ENCODE measurements at places on chromosomes 7 and 10.

DNA sequence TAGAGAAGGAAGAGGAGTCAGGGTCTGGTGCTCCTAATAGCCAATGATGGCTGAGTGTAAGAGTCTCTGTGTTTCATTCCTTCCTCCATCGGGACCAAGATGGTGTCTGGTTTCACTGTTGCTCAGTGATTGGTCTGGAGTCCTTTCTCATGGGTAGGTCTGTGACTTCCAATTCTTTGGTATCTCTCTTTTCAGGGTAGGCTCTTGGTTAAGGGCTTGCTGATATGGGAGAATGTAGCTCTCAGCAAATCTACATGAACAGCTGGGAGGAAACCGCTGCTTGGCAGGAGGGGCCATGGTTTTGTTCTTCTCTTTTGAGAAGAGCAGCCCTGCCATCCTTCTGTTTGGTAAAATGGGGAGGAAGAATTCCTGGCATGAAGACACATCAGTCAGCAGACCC lies 209.1 kb upstream of the PODXL start:
- no peak for DNase-seq

DNA sequence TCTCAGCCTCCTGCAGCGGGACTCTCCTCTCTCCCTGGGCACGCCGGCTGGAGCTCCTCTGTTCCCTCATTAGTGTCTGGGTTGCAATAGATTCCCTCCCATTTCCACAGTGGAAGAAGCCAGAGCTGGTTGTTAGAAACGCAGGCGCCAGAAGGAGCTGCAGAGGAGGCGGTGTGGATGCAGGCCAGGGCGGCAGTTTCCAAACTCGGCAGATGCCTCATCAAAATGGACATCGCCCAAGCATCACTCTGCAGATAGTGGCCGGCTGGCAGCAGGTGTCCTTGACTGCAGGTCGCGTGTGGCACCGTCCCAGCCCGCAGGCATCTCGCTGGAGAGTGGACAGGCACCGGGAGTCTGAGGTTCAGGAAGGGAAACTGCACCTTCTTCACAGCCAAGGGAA lies 201.8 kb downstream of the TCERG1L start:
- no peak for DNase-seq

GRCh38 chr10:92187101-92187500 lies 103.8 kb downstream of the CPEB3 start:
- no peak for DNase-seq

DNA sequence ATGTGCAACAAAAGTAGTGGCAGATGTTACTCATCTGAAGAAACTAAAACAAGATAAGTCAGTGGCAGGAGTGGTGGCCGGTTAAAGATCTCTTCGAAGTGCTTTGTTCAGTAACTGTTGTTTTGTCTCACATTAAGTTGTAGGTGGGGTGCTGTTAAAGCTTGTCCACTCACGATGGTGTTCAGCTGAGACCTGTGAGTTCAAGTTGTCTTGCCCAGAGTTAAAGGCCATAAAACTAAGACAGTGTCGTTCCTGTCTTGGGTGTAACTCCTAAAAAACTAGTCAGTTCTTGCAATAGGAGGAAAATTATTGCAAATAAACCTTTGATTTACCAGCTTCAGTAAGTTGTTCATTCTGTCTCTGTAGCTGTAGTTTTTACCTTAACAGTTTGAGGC lies 857 bp upstream of the FOXP2 start:
- DNase-seq = no peak

GRCh38 chr10:97532935-97533671 lies 34.4 kb downstream of the UBTD1 start:
- DNase-seq = no peak

- DNase-seq = no peak
Measured at GRCh38 chr10:131446171-131446570, 134.7 kb upstream of the TCERG1L start.

DNA sequence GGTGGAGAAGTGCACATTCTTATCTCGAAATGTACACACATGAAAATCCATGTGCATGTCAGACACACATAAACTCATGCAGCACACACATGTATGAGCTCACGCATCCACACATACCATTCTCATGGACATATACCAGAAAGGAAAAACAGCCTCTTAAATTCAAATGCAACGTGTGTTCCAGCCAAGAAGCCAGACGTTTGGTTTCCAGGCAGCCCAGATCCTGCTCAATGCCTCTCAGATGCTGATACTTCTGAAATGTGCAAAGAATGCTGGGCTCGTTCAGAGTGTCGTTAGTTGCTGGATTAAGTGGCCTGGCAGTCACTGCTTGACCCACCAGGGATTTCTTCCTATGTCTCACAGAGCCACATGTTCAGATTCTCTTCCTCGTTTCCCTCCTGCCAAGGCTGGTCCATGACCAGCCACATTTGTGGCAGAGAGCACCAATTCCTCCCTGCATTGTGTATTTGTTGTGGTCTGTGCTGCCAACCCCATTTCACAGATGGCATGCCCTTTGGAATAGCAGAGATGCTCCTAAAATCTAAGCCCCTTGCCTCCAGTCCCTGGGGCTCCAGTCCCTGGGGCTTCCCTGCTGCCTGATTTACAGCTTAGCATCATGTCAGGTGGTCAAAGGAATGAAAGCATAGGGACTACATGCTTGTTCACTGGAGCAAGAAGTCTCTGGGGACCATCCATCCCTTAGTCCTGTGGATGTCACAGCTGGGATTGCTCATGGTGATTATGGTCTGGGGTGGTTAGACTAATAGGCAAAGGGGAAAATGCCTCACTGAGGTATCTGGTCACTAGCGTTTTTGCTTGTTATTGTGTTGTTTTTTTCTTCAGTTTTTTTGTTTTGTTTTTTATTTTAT lies 426.6 kb downstream of the PLXNA4 start:
- no peak for DNase-seq

DNA sequence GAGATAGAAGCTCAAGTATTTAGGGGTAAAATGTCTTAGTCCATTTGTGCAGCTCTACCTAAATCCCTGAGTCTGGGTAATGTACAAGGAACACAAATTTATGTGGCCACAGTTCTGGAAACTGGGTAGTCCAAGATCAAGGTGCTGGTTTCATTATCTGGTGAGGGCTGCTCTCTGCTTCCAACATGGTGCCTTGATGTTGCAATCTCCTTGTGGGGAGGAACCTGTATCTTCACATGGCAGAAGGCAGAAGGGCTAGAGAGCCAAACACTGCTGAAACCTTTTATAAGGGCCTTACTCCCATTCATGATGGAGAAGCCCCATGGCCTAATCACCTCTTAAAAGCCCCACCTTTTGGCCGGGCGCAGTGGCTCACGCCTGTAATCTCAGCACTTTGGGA lies 8.7 kb upstream of the BAZ1B start:
- DNase-seq = no peak

DNA sequence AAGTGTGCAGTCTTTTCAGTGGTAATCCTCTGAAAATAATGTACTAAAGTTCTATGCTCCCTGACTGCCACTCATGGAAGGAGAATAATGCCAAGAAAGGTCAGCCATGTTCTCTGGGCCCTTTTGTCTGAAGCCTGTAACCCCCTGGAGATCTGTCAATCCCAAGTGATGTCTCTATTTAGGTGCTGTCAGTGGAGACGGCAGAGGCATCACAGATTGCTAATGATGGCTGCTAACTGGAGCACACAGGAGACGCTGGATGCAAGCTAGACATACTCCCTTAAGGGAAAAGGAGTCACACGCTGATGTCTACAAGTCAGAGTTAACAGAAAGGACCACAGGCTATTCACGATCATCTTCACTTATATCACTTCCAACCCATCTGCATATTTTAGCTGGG lies 118.8 kb downstream of the RSU1 start:
- no peak for DNase-seq

- DNase-seq = no peak
Measured at GRCh38 chr7:31478721-31479120, 35.2 kb upstream of the ITPRID1 start.

DNA sequence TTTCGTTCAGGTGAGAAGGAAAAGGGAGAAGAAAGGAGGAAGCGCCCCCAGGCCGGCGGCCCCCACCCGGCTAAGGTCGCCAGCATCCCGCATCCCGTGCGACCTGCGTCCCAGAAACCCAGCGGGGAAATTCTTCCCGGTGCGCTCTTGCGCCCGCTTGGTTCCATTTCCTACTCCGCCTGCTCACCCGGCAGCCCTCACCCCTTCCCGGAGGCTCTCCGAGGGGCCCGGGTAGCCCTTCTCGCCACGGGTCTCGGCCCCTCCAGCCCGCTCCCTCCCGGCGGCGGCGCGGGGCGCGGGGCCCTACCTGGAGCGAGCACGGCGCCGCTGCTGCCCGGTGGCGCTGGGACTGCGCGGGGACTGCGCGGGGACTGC lies at the start of gene PRKCQ:
PRKCQ (minus strand) TSS at position 373 of the 375 bp plus-strand sequence. CDS start 65,141 bp downstream, outside the sequence.
- no peak for DNase-seq

DNA sequence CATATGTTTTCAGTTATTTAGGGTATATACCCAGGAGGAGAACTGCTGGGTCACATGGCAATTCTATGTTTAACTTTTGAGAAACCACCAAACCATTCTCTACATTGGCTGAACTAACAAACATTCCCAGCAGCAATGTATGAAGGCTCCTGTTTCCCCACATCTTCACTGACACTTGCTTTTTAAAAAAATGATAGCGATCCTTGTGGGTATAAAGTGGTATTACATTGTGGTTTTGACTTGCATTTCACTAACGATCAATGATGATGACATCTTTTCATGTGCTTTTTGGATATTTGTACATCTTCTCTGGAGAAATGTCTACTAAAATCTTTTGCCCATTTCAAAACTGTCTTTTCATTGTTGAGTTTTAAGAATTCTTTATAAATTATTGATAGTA lies 51.2 kb upstream of the ANAPC16 start:
- DNase-seq = no peak

- peak; percentile 0 for DNase-seq
Measured at GRCh38 chr10:132869621-132870020, 72.7 kb downstream of the CFAP46 start.

DNA sequence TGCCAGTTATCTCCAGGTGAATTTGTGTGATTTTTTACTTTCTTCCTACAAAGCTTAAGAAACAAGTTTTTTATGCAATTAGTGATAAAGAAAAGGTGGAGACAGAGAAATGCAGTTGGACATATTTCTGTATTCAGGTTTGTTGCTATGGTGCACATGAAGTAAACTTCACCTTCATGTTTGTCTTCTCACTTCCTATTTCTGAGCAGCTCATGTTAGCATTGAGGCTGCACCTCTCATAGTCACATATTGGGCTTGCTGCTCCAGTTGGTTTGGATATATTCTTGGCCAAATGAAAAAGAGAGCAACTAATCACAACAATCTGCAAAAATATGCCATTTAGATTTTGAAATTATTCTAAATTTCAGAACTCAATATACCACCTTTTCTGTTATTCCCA lies 475.6 kb upstream of the ZWINT start:
- DNase-seq = no peak

- DNase-seq = no peak
Measured at GRCh38 chr7:78326876-78327275, 528.3 kb downstream of the PHTF2 start.

GRCh38 chr7:157138424-157139110 lies at the start of gene UBE3C:
Gene UBE3C, plus strand, starts transcription at chr7:157138926. Its CDS starts 347 bp downstream, at chr7:157139273.
- peak; percentile 93 for DNase-seq
